ENCODE measurements at places on chromosomes 13 and 19.

- no peak for DNase-seq
Observed at GRCh38 chr13:32272021-32272683, 43.0 kb downstream of the ZAR1L start.

GRCh38 chr13:30065181-30065580 is 214.8 kb upstream of the UBL3 start:
- no peak for DNase-seq

GRCh38 chr13:99988529-99989275 is 7.1 kb downstream of the ZIC2 start:
- no peak for DNase-seq

- no peak for DNase-seq
Observed at GRCh38 chr13:39577203-39577602, 25.8 kb downstream of the LHFPL6 start.

DNA sequence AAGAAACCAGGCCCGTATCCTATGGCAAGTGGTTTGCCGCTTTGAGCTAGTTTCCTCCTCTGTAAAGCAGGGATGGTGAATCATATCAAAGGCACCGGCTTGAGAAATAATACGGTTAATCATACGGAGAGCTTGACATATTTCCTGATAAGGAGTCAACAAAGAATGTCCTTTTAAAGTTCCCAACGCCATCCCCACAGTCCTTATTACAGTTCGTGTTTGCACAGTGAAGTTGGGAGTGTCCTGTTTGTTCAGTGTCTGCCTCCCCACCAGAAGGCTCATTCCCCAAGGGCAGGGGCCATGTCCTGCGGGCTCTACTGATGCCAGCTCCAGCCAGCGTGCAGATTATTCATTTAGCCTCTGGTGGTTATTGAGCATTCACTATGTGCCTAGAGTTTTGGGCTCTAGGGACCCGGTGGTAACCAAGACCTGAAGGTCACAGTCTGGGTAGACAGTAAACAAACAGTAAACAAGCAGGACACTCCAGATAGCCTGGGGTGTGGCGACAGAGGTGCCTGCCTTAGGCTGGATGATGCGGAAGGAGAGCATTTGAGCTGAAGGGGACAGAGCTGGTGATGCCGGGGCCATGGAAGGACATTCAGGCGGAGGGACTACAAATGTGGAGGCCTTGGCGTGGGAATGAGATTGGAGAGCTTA is 6.3 kb downstream of the GRAMD1A start:
- DNase-seq: no peak

DNA sequence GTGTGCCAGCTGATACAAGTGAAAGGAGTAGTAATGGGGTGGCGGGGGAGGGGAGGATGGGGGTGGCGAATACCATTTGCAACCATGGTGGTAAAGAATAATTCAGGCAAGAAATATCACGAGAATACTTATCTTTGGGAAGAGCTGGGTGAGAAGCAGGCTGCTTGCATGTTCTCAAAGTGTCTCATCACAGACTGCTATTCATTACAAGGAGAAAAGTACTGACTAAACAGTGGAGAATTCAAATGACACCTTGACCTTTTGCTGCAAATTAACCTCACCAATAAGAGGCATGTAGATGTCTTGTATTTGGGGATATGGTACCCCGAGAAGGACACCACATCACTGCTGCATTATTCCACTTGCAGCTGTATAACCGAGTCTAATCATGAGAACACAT is 585.7 kb upstream of the GPC6 start:
- DNase-seq: no peak

DNA sequence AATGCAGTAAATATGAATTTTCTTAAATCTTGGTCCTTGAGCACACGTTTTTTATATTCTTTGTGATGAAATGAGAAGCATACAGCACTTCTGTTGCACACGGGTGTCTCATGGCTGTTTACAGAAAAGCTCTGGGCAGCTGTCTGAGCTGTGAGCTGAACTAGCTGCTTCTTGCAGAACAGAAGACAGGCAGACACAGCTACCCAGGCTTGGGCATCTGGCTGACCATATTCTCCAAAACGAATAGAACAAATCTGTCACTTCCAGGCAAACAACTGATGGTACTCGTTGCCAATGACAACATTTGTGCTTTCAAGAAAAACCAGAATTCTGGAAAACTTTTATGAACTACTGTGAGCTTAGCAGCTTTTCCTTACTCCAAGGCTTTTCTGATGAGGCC is 16.2 kb downstream of the PCID2 start:
- no peak for DNase-seq

- peak; percentile 61 for DNase-seq
Observed at GRCh38 chr13:74132776-74133656, 1.2 kb downstream of the KLF12 start.

DNA sequence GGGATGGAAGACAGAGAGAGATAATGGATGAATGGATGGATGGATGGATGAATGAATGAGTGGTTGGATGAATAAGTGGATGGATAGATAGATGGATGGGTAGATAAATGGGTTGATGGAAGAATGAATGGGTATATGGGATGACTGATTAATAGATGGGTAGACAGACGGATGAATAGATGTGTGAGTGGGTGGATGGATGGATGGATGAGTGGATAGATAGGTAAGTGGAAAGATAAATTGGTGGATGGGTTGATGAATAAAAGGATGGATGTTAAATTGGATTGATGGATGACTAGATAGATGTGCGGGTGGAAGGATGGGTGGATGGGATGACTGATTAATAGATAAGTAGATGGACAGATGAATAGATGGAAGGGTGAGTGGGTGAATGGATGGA is 1.4 kb downstream of the CASP14 start:
- no peak for DNase-seq

- no peak for DNase-seq
Observed at GRCh38 chr13:18959229-18959628, 222.4 kb downstream of the TUBA3C start.

- no peak for DNase-seq
Observed at GRCh38 chr13:95231393-95231792, 69.9 kb downstream of the ABCC4 start.

DNA sequence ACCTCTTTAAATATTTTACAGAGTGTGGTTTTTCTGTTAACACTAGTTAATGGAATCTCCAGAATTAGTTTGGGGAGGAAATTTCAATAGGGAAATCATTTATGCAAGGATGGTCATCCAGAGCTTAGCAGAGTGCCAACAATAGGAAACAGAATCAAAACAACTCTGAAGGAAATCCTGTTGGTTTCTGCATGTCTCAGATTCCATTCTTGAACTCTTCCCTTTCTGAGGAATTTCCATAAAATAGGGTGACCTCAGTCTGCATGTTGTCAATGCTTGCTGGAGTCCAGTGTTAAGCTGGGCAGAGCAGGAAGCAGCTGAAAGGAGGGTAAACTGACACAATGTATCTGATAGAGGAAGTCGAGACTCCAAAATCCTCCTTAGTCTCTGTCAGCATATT is 16.9 kb downstream of the CBY2 start:
- DNase-seq: no peak

GRCh38 chr13:73110814-73111213 is 52.0 kb downstream of the KLF5 start:
- DNase-seq: no peak

- DNase-seq: no peak
Observed at GRCh38 chr13:37806666-37807065, 62.9 kb downstream of the TRPC4 start.

- no peak for DNase-seq
Observed at GRCh38 chr13:44093607-44094564, 214.2 kb downstream of the LACC1 start.

DNA sequence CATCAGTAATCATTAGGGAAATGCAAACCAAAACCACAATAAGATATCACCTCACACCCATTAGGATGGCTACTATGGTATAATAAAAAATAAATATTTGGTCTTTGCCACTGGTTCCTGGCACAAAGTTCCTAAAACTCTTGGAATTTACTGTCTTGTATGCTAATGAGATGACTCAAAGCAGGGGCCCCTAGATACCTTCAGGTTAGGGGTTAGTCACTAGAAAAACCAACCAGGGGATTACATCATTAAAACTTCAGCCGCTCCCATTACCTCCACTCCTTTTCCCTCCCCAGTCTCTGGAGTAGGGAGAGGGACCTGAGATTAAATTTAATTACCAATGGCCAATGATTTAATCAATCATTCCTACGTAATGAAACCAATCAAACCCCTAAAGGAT is 49.6 kb downstream of the THSD1 start:
- DNase-seq: no peak

DNA sequence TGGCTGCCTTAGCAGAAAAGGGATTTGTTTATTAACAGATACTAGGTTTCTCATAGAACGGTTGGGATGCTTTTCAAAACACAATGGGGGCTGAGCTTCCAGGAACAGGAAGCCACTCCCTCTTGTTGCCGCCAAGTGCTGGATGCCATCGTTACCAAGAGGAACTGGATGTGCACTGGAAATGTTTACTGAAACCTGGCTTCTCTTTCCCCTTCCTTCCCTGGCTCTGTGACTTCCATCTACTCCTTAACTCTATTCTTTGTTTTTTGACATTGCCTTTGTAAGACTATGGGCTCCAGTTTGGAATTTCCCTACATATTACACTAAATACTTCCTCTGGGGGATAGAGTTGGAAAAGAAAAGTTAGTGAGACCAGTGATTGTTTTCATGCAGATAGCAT is 11.7 kb upstream of the KL start:
- no peak for DNase-seq

DNA sequence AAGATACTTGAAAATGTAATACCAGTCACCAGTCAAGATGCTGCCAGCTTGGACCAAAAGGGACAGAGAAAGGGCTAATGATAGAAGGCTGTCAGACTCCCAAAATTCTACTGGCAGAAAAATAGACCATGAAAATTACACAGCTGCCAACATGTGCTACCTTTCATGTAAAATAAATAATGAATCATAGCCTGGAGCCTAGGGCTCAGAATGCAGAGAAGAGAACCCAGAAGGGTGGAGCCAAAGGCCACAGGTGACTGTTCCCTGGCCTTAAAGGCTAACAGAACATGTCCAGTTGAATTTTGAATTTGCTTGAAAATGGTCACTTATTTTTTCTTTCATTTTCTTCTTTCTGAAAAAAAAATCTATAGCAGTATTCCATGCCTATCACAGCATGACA is 1827.0 kb upstream of the MIR17HG start:
- no peak for DNase-seq

DNA sequence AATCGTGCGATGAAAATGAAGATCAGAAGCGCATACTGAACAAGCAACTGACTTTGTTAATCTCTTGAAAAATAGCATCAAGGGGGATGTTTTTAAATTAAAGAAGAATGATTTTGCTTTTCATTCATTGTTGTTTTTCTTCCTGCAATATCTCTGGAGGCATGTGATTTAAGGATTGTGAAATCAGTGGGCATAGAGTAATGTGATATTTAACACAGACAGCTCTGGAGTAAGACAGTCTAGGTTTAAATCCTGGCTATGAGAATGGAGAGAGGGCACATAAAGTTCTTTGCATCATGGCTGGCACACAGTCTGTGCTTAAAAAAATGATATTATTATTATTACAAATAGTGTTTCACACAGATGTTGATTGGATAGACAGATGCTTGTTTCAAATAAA is 243.1 kb upstream of the NBEA start:
- DNase-seq: no peak

DNA sequence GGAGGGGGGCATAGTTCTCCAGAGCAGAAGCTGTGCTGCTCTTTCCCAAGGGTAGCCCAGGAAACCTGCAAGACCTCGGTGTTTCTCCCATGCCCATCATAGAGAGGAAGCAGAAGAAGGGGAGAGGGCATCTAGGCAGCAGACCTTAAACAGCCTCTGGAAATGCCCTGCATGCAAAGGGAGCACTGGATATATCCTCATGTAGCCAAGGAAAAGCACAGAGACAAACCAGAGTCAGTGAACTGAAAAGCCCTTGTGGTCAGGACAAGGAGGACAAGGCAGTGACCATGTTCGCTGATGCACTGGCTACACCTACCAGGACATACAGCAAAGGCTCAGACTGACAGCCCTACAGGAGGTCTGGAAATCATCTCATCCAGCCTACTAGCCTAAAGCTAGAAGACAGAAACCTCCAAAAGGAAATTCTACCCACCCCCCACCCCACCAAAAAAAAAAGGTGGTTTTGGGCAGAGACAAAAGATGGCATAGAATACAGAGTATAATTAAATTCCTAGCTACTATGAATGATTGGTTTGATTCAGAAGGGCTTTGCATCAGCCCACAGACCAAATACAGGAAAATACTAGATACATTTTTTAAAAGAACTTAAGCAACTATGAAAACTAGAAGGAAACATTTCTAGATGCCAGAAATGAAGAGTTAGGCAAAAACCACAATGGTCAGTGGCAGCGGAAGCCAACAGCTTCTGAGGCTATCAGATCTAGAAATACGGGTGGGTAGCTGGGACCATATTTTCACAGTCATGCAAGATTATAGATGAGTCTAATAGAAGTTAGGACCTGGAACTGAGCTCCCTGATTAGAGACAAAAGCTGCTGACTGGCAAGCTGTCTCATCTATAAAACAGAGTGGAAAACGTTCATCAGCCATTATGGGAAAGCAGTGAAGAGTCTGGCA is 4.4 kb upstream of the TBC1D4 start:
- no peak for DNase-seq

GRCh38 chr19:41083516-41083915 is 4.7 kb upstream of the CYP2A13 start:
- DNase-seq: no peak

- no peak for DNase-seq
Observed at GRCh38 chr19:6103217-6103644, 7.1 kb downstream of the RFX2 start.

DNA sequence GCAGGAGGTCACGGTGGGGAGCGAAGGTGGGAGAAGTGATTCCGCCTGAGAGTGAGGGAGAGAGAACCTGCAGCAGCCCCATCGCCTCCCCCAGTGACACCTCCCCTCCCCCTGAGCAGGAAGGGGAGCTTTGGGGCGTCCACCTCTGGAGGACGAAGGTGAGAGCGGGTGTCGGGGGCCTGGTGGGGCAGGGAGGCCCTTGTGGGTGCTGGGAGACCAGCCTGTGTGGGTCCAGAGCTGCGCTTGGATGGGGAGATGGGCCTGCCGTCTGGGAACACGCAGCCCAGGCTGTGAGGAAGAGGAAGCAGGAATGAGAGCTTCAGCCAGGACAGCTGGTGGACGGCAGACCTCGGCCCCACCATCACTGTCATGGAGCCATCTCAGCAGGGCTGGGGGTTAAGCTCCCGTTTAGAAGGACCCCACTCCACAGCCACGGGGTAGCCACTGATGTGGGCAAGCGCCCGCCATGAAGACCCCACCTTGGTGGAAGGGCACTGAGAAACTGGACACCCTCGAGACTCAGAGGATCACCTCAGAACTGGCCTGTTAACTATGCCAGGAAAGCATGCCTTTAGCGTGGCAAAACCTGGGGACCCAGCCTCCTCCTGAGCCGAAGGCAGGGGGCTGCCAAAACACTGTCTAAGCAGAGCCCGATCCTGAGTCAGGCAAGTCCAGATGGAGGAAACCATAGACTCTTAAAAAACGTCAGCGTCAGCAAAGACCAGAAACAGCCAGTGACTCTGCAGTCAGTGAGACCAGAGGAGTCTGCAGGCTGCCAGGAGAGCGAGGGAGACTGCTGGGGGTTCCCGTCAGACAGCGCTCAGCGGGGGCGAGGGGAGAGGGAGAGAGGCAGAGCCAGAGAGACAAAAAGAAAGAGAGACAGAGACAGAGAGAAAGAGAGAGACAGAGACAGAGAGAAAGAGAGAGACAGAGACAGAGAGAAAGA is 6.4 kb upstream of the PROZ start:
- DNase-seq: no peak
